Astrocyte of the spinal cord (primary cell): ENCODE measurements at places on chromosomes 6 and 20.

DNA sequence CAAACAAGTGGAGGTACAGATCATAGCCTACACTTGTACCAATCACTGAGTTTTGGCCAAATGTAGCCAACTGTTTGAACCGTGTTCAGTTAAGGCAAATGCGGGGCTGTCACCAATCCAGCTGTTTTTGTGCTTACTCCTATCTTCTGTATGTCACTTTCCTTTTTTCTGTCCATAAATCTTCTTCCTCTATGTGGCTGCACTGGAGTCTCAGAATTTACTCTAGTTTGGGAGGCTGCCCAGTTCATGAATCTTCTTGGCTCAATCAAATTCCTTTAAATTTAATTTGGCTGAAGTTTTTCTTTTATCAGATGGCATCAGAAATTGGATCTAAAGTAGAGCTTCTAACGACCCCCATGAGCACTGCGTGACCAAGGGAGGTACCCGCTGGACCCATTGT lies 11.7 kb upstream of the STX7 start:
- DNase-seq: no peak

DNA sequence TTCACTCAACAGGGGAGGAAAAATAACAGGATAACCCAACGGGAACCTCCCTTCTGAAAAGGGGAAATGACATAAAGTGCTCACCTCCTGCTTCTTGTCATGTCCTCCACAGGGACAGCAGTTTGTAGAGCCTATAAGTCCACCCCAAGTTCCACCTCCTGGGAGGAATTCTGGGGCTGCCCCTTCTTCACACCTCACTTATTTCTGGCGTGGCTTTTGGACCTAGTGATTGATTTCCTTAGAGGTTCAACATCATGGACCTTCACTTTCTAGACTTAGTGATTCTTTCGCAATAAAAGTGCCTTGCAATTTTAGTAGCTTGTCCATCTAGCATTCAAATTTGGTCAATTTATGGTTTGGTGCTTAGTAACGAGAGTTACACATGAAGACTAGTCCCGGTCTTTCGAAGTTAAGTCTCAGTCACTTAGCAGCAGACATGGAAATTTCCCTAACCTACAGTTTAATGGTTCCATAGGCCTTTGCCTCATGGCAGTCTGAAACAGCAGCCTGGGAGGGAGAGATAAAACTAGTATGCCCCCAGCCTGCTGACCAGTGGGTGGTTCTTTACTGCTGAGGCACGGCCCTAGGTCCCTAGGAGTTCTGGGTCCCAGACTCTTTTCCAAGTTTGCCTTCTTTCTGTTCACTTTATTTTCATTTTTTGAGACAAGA lies 59.2 kb upstream of the CDKAL1 start:
- DNase-seq: no peak

DNA sequence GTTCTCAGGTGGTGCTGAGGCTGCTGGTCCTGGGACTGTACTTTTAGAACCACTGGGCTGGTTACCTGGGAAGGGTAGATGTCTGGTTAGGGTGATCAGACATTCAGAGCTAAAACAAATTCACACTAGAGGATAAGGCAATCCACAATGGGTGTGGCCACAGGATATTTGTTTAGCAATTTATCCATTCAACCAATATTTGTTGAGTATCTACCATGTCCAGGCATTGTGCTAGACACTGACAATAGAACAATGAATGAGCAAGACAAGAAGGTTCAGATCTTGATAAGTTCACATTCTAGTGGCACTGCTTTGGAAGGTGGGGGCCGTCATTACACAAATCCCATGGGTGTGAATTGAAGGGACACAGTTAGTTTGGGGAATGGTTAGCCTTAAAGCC lies 131.7 kb downstream of the BCAS1 start:
- no peak for DNase-seq

GRCh38 chr20:25525867-25526266 lies 59.5 kb downstream of the NINL start:
- peak; percentile 98 for DNase-seq

GRCh38 chr6:31009731-31010130 lies 543 bp upstream of the MUC22 start:
- no peak for DNase-seq

- DNase-seq: no peak
Observed at GRCh38 chr20:8755340-8756118, 313.4 kb upstream of the PLCB4 start.

DNA sequence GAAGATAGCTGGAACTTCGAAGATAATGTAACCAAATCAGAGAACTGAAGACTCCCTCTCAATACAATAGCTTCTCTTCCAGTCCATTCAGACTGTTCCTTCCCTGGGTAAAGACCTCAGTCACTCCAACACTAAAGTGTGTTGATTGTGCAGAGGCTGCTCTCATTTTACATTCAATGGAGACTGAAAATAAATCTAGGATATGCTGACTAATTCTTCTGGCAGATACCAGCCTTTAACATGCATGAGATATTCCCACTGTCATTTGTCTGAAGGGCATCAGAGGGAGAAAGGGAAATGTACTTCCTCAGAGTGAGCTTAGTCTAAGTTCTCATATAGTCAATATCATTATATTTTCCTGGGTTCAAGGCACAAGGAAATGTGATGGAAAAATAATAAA lies 166.4 kb upstream of the IRAK1BP1 start:
- DNase-seq: peak; percentile 22
